ENCODE measurements at places on chromosomes 12 and 14.

DNA sequence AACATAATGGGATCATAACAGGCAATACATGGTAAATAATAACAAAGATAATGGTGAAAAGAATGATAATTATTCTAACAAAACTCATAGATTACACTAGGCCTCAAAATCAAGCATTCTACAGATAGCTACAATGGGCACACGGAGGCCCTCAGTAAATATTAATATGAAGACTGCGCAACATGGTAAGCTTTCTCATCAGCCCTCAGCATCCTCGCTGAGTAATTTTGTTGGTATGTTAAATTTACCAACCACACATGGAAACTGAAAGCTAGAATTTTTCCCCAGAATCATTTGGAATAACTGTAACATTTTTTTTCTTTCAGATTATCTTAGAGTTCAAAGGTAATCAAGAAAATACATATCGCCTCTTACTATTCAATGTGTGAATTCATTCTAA, 74.2 kb upstream of the PYGL start:
- no peak for DNase-seq

DNA sequence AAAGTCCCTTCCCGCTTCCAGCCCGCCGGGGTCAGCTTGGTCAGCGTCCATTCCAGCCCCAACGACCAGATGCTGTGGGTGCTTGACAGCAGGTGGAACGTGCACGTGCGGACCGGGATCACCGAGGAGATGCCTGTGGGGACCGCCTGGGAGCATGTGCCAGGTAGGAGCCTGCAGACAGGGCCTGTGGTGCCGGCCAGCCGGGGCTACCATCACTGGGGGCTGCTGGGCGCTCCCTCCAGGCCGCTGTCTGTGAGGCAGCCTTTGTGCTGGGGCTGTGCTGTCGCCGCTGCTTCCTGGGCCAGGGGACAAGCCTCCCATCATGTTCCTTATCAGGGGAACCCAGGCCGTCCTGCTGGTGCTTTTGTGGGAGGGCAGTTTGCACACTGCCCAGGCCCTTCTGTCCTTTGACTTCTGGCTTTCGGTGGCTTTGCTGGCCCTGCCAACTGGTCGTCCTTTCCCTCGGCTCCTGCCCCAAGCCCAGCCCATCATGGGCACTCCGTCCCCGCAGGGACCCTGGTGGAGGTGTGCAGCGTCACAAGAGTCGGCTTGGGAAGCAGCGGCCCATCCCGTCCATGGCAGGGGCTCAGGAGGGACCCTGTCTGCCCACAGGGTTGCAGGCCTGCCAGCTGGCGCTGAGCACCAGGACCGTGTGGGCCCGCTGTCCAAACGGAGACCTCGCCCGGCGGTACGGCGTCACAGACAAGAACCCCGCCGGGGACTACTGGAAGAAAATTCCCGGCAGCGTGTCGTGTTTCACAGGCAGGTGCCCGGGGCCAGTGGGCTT, 12.4 kb downstream of the ANKRD9 start:
- DNase-seq = no peak

DNA sequence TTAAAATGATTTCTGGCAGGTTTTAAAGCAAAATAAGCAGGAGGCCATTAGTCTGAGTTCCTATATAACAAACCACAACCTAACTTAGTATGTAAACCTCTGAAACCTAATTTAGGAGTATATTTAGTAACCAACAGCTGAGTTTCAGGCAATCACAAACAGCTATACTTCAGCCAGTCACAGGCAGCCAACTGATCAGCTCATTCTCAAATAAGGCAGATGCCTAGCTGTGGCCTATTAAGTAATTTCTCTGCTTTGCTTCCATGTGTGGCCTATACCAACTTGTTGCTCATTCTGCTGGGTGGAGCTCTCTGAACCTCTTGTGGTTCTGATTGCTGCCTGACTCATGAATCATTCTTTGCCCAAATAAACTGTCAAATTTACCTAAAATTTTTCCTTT, 408.9 kb upstream of the FBXO33 start:
- no peak for DNase-seq

GRCh38 chr12:20643822-20644221, 51.3 kb upstream of the SLCO1C1 start:
- no peak for DNase-seq

Data from colonic mucosa (tissue), 4 donors.